ENCODE measurements at places on chromosomes 2 and 18.
A peak's percentile ranks its signal among the peaks of the same experiment; 100 is the strongest.

- DNase-seq: no peak
Observed at GRCh38 chr18:45398448-45398847, 216.8 kb upstream of the SLC14A2 start.

DNA sequence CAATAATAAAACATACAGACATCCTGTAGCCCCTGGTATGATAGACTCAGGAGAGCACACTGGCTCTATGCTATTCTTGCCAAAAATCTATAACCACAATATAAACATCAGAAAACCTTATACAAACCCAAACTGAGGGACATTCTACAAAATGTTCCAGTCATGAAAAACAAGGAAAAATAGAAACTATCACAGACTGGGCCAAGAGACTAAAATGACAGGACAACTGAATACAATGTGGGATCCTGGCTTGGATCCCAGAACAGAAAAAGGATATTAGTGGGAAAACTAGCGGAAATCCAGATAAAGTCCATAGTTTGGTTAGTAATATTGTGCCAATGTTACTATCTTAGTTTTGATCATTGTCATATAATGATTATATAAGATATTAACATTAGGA lies 29.6 kb upstream of the EPAS1 start:
- DNase-seq: no peak

- DNase-seq: no peak
Observed at GRCh38 chr18:79596446-79597175, 83.0 kb upstream of the CTDP1 start.

- no peak for DNase-seq
Observed at GRCh38 chr2:1777156-1777555, 32.8 kb upstream of the PXDN start.

GRCh38 chr18:60493066-60493465 lies 120.5 kb upstream of the MC4R start:
- DNase-seq: no peak

DNA sequence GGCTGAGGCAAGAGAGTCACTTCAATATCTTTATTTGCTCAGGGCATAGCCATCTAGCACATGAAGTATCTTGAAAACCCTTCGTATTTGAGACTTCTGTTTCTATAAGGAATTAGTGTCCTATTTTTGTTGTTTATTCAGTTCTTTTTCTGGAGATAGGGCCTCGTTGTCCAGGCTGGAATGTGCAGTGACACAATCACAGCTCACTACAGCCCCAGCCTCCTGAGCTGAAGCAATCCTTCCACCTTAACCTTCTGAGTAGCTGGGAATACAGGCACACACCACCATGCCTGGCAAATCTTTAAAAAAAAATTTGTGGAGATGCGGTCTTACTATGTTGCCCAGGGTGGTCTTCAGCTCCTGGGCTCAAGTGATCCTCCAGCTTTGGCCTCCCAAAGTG lies 50.6 kb downstream of the PSMD14 start:
- DNase-seq: no peak

- DNase-seq: no peak
Observed at GRCh38 chr2:105787376-105788318, 42.9 kb downstream of the NCK2 start.

- no peak for DNase-seq
Observed at GRCh38 chr2:240798327-240798905, 21.6 kb downstream of the KIF1A start.

DNA sequence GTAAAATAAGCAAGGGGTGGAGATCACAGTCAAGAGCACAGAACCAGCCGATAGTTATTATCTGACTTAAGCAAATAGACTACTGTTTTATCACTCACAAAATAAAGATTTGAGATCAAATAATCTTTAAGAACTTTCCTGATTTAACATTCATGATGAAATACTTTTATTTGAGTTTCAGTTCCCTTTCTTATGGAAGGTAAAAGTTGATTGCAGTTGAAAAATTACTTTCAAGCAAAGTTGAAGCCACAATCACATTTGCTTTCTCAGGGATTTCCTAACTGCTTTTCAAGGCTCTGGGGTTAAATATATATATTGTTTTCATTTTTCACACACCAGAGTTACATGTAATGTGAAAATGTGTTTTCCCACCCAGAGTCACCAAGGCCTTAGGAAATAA lies 599.5 kb downstream of the KCNJ3 start:
- DNase-seq: no peak

DNA sequence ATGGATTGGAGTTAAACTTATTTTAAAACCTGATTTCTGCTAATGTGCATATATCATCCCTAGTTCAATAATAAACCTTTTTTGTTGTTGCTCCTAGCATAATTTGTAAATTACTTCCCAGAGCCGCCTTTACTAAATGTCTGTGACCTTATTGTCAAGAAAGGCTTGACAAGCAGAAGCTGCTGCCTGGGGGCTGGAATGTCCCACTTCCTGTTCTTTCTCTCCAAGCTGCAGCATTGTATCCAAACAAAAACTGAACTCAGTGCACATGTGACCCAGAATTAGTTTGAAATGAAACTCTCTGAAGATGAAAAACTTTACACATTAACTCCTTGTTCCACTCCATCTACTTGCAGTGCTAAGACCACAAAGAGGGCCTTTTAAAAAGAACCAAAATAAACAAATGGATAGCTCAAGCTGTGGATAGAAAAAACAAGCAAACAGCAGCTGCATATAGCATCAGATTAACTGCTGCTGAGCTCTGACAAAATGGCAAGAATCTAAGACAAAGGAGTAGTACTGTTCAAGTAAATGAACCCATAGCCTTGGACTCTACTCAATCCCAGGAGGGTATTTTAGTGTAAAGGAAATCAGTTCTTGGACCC lies 99.8 kb upstream of the NEUROD1 start:
- DNase-seq: peak; percentile 3

DNA sequence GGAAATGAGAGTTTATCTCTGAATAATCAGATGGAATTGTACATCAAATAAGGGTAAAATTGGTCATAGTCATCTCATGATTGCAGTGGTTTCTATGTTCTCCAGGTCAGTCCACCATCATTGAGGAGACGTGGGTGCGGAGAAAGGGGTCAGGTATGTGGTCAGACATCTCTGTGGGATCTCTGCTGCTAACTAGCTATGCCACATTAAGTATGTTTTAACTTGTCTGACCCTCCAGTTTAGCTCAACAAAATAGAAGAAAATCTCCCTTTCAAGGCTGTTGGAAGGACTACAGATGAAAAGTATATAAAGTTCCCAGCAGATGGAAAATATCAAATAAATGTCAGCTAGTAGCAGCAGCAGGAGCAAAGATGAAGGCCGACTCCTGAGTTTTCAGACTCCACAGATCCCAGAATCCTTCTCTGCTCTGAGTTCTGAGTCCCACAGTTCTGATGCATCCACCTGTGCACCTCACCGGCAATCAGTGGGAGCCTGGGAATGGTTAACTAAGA lies 106.6 kb upstream of the CYP1B1 start:
- no peak for DNase-seq

GRCh38 chr2:151649966-151650365 lies 84.3 kb downstream of the NEB start:
- DNase-seq: no peak

DNA sequence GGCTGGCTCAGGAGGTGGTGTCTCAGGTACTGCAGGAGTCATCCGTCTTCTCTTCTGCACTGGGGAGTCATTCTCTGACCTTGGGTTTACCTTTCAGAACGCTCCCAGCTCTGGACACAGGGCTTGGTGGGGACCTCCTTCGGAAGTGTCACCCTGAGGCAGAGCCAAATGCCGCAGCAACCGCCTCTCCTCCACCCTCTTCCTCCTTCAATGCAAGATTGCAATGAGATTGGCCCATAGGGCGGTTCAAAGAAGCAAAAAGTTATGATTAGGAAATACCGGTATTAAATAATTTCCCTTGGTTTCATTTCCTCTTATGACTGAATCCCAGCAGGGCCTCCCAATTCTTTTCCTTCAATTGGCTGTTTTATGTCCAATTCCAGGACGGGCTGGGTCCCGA lies 178.8 kb downstream of the ACKR3 start:
- no peak for DNase-seq

GRCh38 chr18:11676867-11677266 lies 12.2 kb upstream of the GNAL start:
- no peak for DNase-seq

GRCh38 chr2:216119146-216119545 lies 10.0 kb downstream of the XRCC5 start:
- DNase-seq: no peak

DNA sequence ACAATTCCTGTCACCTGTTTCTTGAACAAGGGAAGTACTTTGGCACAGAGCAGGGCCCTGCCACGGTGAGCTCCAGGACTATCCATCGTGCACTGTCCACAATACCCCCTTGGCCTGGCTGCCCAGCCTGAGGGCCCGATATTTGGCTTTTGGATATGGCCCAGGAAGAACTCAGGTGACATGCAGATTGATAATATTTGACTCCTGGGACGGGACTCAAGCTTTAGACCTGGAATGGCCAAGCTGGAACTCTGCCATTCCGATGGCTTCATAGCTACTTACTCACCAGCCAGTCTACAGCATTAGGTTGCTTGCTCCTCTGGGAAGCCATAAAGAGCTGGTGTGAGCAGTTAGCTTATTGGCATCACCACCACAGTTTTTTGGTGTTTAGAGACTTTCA lies 26.6 kb downstream of the EML6 start:
- no peak for DNase-seq

DNA sequence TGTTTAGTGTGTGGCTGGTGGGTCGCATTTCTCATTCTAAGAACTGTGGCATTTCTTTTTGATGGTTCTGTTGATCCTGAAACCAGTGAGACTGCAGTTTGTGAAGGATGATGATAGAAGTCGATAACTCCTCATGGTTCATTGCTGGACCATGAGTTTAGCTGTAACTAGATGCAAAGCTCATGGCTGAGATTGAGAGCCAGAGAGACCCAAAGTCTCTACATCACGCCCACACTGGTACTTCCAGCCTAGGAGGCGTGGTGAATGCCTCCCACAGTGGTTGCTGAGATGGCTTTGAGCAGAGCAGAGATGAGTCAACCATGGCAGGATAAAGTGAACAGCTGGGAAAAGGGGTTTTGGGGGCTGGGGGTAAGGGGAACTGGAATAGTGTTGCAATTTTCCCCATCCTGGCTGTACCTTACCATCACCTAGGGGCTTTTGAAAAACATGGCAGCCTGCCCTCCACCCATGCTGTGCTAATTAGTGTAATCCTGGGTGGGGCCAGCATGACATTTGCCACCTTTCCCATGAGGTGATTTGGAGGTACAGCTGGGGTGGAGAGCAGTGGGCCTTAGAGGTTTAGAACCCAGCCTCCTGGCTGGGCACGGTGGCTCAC lies 24.1 kb downstream of the INPP4A start:
- no peak for DNase-seq

DNA sequence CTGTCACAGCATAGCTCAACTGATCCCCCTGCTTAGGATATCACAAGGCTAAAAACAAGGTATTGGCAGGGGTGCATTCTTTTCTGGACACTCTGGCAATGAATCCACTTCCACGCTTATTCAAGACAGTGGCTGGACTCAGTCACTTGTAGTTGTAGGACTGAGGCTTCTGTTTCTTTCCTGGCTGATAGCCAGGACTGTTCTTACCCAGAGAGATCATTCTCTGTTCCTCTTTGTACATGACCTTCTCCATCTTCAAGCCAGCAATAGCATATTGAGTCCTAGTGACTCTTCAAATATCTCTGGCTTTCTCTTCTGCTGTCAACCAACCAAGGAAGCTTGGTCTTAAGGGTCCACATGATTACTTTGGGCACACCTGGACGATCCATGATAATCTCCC lies 241.3 kb downstream of the RBM43 start:
- no peak for DNase-seq

GRCh38 chr2:150484461-150485021 lies 2.9 kb downstream of the RND3 start:
- no peak for DNase-seq

DNA sequence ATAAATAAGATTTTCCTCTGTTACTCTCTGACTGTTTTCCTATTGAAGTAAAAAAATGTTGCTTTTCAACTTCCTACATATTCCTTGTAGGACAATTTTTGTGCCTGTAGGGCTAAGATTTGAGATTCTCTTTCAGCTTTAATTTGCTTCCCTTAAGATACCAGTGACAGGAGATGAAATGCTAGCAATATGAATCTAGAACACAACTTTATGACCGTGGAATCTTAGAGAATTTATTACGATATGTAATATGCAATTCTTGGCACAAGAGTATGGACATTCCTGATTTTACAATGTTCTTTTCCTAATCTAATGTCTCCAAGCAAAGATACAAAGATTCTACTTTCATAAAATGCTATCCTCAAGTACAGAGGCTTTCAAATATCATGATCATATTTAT lies 180.9 kb downstream of the KCNE4 start:
- no peak for DNase-seq

DNA sequence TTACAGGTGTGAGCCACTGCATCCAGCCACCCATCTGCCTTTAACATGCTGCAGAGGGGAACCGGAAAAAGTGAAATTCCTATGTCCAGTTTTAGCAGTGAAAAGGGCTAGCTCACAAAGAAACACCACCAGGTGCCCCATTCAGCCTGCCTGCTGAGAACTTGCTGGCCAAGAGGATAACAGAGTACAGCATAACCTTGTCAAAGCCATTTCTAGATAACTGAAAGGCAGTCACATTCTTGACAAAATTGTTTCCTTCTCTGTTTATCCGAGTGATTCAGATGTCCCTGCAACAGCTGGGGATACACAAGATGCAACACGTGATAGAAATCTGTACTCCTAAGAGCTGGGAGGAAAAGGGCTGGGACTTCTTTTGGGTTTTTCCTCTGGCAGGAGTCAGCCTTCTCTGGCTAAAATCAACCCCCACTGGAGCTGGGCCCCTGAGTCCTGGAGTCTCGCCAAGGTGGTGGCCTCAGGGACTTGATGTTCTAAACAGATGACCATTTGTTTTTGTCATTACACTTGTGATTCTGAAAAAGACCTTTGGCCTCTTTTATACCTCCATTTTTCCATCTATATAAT lies 505.4 kb downstream of the BCL11A start:
- DNase-seq: no peak

- no peak for DNase-seq
Observed at GRCh38 chr2:216714376-216714775, 19.0 kb upstream of the IGFBP5 start.

GRCh38 chr2:71282493-71282892 lies 49.1 kb upstream of the ZNF638 start:
- no peak for DNase-seq

GRCh38 chr18:77899972-77900754 lies 650.5 kb downstream of the GALR1 start:
- DNase-seq: peak; percentile 80

- DNase-seq: no peak
Observed at GRCh38 chr2:167355821-167356220, 467.5 kb downstream of the XIRP2 start.

DNA sequence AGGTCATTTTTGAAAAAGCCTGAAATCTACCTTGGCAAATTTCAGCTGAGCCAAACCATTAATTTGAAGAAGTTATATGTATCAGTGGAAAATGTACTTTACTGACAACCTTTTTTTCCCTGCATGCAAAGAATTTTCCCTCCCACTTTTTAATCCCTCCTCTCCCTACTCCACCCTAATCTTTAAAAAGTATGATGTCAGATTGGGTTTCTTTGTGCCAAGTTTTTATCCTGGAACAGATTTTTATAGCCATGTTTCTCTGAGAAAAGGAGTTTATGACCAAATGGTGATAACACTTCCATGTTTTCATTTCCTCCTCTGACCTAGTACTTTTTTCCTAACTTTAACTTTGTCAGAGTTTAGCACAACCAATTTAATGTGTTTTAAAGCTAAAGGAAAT lies 250.3 kb upstream of the FOSL2 start:
- no peak for DNase-seq
